T-helper 9 cell (primary cell): ENCODE measurements at places on chromosomes 2 and 18.

DNA sequence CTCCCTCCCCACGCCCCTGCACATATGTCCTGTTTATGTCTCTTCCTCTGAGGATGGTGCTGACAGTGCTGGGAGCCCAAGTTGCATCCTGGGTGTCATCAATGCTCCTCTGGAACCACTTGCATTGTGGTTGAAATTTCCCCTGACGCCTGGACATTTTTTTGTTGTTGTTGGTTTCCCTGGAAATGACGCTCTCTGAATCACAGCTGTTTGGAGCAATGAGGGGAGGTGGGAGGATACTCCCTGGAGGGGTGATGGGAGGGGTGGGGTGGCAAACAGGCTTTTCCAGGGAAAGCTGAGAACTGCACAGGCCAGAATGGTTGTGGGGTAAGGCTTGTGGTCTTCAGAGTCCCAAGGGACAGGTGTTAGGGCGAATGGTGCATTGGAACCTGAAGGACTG is 29.6 kb downstream of the CELF4 start:
- no peak for DNase-seq

- no peak for DNase-seq
Measured at GRCh38 chr2:108082978-108083377, 96.7 kb downstream of the SLC5A7 start.

- DNase-seq = no peak
Measured at GRCh38 chr2:32937602-32938448, 8.9 kb upstream of the LTBP1 start.

DNA sequence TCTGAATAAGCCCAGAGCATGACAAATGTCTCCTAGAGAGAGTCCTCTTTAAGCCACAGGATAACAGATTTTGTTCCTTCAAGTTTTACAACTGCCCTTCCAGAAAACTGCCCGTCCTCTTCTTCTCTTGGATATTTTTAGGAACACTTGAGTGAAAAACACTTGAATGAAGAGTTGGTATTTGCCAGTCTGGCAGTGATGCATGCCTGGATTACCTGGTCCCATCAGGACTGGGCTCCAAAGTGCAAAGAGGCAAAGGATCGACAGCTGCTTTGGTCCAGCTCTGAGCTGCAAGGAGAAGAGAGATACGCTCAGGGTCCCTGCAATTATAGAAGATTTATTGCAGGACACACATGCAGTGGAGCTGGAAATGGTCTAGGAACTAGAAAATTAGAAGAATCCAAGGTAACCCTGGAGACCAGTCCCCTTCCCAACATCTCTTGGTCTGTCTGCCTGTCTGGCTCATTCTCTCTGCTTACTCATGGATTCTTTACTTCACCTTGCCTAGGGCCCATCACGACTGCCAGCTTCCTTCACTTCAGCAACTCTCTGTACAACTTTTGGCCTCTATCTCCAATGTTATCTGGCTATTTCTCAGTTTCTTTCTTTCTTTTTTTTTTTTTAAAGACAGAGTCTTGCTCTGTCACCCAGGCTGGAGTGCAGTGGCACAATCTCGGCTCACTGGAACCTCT is 112.1 kb upstream of the SIX2 start:
- DNase-seq = no peak

DNA sequence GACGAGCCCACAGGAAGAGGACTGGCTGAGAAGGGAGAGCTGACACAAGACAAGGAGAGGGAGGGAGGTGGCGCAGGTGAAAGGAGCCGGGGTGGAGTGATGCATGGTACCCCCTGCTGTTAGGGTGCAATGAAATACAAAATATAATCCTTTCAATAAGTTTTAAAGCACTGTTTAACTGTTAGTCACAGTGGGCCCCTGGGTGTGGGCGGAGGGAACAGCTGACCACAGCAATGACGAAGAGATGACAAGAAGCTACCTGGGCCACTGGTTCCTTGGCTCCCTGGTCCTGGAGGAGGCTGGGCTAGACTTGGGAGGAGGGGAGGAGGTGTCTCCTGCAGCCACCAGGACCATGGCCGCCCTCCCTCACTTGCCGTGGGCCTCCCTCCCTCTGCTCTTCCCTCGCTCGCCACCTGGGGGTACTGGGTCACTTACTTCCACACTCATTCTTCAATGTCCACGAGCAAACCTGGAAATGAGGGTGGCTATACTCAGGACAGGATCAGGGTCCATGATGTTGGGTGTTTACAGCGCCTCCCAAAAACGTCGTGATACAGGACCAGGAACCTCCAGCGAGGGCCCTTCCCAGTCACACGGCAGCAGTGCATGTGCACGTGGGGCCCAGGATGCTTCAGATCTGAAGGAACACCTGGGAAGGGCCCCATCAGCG is 196.1 kb downstream of the ANKRD30B start:
- DNase-seq = no peak

DNA sequence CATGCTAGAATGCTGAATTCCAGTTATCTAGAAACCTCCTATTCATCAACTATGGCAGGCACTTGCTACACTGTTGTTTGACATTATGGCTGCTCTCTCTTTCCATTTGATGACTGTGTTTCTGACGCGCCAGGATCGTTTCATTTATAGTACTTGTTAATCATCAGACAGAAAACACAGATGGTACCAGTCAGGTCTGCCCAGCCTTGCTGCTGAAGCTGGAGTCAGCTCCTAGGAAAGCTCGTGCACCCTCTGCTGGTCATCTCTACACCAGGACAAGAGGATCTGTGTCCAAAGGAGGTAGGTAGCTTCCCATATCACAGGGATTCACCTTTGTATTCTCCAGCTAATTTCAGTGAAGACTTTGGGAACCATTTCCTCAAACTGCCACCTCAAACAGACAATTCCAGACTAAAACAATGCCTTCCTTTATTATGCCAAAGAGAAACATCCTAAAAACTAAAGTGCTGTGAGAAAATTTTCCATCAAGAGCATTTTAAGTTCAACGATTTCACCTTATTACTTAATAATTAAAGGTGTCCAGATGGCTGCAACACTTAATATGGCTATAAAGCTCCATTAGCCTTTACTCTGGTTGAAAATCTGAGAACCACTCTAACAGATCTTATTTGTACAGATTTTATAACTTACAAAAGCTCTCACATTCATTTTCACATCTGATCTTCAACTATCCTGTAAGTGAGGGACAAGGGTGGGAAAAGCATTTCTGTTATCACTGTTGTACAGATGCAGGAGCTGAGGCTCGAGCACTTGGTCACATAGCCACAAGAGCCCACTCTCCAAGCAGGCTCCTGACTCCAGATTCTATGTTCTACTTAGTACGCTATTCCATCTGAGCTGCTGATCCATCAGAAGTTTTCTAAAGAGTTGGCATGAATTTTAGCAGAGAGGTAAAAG is 17.5 kb downstream of the METTL8 start:
- DNase-seq = peak; percentile 62

DNA sequence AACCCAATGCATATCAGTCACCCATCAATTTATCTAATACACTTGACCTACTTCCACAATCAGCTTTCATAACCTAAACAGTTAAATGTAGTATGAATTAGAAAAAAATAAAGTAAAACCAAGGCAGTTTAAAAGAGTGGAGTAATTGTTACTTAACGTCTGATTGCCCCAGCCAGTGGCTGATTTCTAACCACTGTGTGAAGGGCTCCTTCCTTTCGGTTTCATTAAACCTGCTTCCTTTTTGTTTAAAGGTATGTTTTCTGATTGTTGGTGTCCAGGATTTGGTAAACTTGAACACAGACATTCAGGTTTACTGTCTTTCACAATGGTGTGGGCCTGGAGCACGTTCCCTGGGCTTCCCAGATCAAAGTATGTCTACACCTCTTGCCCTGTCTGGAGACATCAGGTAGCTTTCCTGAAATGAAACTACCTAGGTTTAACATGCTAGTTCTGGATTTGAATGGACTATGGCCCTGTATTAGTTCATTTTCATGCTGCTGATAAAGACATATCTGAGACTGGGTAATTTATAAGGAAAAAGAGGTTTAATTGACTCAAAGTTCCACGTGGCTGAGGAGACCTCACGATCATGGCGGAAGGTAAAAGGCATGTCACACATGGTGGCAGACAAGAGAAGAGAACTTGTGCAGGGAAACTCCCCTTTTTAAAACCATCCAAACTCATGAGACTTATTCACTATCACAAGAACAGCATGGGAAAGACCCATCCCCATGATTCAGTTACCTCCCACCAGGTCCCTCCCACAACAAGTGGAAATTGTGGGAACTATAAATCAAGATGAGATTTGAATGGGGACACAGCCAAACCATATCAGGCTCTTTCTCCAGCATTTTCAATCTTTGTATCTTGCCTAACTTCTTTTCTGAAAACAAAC is 605.2 kb upstream of the ID2 start:
- DNase-seq = no peak

GRCh38 chr2:3493615-3494007 is 25.7 kb downstream of the ADI1 start:
- DNase-seq = no peak

GRCh38 chr2:154375579-154375931 is 322.9 kb upstream of the KCNJ3 start:
- DNase-seq = no peak

GRCh38 chr2:196293751-196294515 is 122.6 kb upstream of the STK17B start:
- no peak for DNase-seq

DNA sequence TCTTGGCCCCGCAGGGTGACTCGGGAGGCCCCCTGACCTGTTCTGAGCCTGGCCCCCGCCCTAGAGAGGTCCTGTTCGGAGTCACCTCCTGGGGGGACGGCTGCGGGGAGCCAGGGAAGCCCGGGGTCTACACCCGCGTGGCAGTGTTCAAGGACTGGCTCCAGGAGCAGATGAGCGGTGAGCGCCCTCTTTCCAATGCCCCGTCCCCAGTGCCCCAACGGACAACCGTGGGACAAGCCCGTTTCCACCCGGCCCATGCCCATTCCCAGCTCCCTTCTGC is 2.6 kb upstream of the CHRND start:
- no peak for DNase-seq

DNA sequence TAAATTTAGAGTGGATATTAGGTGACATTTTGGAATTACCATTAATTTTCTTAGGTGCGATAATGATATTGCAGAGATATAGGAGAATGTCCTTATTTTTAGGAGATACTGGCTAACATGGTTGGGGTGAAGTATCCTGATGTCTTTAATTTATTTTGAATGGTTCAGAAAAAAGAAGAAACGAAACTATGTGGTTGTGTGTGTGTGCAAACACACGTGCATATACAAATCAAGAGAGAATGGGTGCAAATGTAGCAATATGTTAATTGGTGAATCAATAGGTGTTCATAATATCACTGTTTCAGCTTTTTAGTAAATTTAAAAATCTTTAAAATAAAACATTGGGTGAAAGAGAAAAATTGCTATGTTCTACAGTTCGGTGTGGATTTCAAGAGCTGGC is 140.9 kb downstream of the DIS3L2 start:
- DNase-seq = no peak

DNA sequence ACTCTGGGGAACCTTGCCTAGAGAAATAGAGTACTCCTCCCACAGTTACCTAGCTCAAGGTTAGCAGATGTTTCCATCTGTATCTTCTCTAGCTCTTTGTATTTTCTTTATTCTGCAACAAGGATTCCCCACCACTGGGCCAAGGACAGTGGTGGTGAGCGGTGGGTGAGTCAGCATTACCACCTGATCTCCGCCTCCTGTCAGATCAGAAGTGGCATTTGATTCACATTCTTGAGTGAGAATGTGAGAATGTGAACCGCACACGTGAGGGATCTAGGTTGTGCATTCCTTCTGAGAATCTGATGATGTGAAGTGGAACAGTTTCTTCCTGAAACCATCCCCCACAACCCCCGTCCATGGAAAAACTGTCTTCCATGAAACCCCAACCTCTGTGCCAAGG is 9.0 kb downstream of the EPB41L3 start:
- no peak for DNase-seq

DNA sequence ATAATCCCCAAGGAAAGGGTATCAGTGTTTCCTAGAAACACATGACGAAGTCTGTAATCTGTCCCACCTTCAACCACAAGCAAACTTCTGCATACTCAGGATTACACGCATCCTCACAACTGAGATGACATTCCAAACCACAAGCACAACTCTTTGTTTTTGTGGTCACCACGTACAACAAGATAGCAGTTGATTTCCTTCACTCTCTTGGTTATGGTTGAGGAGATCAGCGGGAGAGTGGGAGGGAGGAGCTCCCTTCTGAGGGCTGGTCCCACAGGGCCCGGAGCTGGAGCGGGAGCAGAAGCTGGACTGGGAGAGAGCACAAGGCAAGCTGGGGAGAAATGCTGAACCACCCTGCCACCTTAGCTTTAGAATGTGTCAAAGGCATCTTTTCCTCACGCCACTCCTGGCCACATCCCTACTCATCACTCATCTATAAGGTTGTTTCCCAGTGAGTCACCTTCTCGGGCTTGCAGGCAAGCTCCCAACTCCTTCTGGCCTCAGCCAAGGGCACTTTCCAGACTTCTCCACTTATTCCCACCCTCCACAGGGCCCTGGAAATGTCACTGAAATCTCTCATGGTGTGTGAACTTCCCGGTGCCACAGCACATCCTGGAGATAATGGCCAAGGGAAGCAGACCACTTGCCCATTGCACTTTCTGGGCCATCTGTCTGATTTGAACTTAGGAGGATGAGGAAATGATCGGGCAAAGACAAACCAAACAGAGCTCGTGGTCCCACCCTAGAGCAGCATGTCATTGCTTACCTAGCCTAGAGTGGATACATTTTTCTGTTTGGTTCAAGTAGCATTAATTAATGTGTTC is 98.9 kb upstream of the LGALSL start:
- DNase-seq = no peak

DNA sequence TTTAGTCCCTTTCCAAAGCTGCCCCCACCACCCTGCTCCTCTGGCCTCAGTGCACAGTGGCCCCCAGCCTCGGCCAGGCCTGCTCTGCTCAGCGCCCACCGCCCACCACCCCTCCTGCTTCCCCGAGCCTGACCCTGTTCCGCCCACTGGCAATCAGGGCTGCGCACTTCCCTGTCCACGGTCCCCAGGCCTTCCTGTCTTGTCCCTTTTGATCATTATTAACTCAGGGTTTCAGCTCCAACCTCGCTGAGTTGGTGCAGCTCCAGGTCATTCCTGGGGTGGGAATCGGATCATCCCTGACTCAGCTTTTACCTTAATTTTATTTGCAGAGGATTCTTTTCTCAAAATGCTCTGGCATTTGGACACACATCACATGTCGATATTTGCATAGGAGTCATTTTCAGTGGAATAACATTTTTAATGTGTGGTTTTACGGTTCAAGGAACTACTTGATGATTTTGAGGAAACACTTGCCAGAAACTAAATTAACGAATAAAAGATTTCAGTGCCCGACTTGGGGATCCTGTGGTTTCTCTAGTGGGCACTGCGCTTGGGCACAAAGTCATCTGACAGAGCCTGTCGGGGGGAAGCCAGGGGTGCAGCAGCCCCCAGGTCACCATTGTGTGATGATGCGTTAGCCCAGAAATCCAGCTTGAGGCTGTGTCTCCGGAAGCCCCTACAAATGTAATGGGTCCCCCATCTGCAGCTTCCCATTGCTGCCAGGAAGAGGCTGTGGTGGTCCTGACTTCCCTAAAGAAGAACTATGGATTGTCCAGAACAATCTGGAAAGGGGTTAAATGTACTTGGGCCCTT is 1.0 kb upstream of the ESPNL start:
- no peak for DNase-seq

GRCh38 chr18:74184875-74185274 is 36.6 kb downstream of the TIMM21 start:
- DNase-seq = no peak
